ENCODE measurements at places on chromosomes 7 and 10.

DNA sequence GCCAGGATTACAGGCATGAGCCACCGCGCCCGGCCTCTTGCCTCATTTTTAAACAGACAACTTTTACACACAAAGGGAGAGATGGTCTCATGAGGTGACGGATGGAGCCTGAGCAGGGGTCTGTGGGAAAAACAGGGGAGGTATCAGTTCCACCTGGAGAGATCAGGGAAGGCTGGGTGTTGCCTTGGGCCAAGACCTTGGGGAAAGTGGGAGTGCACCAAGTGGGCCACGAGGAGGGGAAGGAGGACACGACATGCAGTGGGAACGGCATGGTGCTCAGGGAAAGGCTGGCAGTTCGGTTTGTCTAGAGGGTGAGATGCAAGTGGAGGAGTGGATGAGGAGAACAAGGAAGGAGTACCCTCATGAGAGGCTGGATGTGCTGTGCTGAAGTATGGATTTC is 8.9 kb upstream of the ZNF777 start:
- DNase-seq = no peak

- DNase-seq = no peak
Observed at GRCh38 chr7:131540491-131541162, 15.8 kb downstream of the PODXL start.

GRCh38 chr7:117902314-117902889 is 29.2 kb upstream of the CTTNBP2 start:
- no peak for DNase-seq

DNA sequence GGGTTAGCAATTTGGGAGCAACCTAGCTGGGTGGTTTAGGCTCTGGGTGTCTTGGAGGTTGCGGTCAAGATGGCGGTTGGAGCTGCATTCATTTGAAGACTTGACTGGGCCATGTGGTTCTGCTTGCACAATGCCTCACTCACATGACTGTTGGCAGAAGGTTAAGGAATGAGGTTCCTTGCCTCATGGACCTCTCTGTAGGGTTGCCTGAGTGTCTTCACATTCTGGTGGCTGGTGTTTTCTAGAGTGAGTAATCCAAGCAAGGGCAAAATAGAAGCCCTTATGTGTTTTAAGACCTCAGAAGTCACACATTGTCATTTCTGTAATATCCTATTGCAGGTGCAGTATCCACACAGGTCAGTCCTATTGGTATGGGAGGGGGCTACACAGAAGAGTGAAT is 52.0 kb downstream of the CDK14 start:
- DNase-seq = no peak
